ENCODE measurements at places on chromosomes 7 and 10.

DNA sequence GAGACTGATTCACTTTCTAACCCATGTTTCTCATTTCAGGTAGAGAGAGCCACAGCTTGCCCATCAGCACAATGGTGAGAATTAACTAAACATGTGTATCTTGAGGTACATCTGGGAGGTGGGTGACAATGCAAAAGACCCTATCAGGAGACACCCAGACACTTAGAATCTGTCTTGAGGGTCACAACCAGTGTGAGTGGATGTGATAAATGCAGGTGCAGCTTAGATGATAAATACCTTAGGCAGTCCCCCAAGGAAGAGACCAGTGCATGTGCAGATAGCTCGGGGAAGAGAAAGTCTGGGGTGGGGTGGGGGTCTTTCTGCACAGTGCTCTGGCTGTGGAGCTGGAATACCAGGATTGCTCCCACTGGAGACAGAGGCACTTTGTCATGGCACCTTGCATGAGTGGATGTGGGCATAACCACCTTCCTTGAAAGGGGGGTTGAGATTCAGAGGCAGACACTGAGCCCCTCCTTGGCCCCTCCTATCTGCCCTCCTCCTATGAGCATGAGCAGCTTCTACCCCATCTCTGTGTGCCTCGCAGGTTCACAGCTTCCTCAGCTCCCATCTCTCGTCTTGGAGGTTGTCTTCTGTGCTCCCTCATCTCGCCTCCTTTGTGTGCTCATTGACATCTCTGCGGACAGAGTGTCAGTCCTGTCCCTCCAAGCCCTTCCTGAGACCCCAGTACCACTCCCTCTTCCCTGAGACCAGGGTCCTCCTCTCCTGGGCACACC lies 349.8 kb downstream of the TCERG1L start:
- no peak for DNase-seq

GRCh38 chr10:22832066-22832602 lies 95.7 kb upstream of the ARMC3 start:
- no peak for DNase-seq

GRCh38 chr7:1297017-1297960 lies 64.6 kb downstream of the UNCX start:
- DNase-seq, result no peak

DNA sequence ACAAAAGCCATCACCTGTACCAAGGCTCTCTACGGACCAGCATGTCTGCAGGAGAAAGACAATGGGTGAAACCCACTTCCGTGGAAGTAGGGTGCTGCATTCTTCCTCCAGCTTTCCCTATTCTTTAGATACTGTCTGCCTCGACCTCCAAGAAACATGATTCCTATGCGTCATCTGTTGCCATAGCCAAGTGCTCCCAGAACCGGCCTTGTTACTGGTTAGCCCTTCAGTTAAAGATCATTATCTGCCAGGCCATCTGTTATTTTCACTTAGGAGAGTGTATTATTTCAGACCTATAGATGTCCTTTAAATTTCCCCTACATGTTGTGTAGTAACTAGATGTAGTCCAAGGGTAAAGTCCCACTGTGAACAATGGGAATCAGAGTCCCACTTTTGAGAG lies 89.0 kb upstream of the KIAA1217 start:
- no peak for DNase-seq

- DNase-seq, result no peak
Measured at GRCh38 chr7:140142031-140142430, 34.8 kb downstream of the KDM7A start.

- no peak for DNase-seq
Measured at GRCh38 chr10:47260505-47261111, 39.4 kb upstream of the GDF10 start.

DNA sequence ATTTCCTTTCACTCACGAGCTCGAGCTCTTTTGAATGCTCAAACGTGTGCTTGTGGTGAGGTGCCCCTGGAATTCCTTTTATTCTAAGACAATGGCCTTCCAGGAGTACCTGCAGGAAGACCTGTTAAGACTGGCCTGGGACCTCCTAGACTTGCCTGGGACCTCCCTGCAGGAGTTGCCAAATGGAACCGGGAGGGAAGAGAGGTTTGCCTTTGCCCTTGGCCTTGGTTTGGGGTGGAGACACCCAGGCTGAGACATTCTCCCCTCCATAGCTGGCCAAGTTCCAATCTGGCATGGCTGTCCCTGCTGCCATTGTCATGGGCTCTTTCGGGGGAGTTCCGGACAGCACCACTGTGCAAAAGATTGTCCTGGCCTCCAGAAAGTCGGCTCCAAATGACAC lies 39.7 kb downstream of the DNAJB12 start:
- no peak for DNase-seq

DNA sequence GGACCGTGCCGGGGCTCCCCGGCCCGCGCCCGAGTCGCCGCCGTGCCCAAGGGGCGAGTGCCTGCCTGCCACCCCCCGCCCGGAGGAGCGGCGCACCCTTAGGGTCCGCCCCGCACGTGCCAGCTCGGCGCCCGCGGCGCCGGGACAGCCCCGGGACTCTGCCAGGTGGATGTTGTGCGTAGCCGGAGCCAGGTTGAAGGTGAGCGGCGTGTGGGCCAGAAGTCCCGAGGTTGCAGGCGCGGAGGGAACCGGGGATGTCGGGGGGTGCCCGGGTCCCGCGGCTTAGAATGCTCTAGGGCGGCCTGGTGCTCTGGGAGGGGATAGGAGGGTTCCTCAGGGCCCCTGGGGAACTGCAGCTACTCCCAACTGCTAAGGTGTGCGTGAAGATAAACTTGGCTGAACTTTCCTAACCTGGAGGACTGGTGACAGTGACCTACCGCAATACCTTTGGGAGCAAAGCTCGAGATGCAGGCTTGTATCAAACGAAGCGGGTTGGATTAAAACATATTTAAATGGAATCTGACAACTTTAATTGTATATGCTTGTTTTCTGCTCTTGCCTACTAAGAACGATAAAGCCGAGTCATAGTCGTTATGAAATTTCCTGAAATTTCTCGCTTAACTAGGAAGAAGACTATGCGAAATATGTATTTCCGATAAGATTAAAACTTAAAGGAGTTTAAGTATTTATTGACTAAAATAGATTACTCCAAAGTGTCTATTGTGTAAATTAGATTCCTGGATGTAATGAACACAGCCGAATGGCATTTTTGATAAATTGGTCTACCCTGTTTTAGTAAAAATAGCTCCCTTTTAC lies at the start of gene CUX1:
Gene CUX1, plus strand, starts transcription at position 156 of the 816 bp plus-strand sequence. Its CDS starts 14 bp downstream, at position 170.
- no peak for DNase-seq

GRCh38 chr7:16034353-16034752 lies 347.9 kb upstream of the MEOX2 start:
- no peak for DNase-seq

DNA sequence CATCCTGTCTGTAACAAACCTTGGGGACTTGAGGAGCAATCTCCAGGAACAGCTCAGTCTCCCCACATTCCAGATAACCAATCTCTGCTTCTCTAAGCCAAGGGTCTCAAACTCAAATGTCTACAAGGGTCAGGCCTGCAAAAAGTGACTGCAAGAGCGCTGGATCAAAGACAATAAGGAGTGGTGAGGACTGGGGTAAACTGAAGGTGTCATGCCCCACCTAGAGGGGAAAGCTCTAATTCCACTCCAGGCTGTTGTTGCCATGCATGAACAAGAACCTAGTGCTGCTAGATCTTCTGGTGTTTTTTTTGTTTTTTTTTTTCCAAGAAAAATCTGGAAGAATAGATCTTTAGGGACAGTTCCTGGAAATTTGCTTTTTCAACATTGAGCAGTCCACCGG lies 117.9 kb upstream of the MACROH2A2 start:
- DNase-seq, result no peak

DNA sequence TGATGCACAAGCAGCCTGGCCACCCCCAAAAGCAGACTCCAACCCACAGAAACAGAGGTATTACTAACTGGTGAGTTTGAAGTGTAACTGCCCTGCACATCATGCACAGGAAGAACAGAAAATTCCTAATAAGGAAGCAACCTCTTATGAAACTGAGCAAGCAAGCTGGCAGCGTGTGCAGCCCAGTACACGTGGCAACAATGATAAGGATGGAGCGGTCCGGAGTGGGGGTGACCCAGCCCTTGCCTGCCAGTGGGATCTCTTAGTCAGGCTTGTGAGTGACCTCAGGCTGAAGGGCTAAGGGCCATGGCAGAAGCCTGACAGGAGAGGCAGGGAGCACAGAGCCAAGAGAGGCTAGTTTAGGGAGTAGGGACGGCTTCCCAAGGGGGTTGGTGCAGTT lies 22.1 kb upstream of the AOAH start:
- no peak for DNase-seq

DNA sequence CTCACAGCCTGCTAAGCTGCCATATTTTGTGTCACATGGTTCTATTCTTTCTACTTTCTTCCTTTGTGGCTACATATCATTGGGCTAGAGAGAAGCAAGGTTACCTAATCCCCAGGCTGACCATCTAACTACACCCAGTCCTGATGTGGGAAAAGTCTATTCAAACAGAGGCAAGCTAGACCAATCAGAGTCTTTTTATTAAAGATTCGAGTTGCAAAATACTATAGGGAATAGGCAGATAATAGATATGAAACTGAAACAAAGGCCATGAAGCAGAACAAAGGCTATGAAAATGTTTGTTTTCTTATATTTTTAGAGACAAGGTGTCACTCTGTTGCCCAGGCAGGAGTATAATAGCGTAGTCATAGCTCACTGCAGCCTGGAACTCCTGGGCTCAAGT lies 36.7 kb downstream of the MTERF1 start:
- no peak for DNase-seq

GRCh38 chr7:117194445-117194844 lies 128.4 kb downstream of the WNT2 start:
- no peak for DNase-seq

DNA sequence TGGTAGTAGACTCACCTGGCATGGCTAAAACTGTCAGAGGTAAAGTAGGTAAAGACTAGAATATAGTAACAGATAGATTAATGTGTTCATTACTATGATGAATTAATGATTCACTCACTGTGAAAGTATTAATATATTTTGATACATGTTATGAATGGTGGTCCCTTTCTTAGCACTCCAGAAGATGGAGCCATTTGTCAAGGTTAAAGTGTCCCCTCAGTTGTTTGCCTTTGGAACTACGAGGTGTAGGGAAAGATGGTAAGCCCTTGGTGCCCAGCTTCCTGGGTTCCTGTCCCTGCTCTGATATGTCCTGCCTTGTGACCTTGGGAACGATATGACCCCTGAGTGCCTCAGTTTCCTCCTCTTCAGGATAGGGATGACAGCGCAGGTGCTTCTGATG lies 49.4 kb downstream of the HTRA1 start:
- no peak for DNase-seq

GRCh38 chr7:100066953-100067352 lies 14.6 kb downstream of the ZNF3 start:
- no peak for DNase-seq

DNA sequence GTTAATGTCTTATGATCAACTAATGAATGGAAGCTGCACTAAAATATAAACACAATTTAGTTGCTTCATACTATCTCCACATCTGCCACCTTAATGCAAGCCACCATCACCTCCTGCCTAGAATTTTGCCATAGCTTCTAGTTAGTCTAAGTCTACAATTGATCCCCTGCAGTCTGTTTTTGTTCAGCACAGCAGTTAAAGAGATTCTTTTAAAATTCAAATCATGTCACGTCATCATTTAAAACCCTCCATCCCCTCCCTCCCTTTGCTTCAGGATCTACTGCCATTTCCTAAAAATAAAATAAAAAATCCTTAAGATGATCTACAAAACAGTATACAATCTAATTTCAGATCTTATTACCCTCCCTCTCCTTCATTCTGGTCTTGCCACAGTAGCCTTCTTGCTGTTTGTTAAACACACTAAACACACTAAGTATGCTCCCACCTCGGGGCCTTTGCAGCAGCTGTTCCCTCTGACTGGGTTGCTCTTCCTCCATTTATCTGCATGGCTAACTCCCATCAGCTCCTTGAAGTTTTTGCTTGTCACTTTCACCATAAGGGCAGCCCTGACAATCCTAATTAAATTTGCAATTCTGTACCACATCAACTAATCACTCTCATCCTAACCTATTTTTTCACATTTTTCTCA lies 97.0 kb upstream of the FOXP2 start:
- no peak for DNase-seq

DNA sequence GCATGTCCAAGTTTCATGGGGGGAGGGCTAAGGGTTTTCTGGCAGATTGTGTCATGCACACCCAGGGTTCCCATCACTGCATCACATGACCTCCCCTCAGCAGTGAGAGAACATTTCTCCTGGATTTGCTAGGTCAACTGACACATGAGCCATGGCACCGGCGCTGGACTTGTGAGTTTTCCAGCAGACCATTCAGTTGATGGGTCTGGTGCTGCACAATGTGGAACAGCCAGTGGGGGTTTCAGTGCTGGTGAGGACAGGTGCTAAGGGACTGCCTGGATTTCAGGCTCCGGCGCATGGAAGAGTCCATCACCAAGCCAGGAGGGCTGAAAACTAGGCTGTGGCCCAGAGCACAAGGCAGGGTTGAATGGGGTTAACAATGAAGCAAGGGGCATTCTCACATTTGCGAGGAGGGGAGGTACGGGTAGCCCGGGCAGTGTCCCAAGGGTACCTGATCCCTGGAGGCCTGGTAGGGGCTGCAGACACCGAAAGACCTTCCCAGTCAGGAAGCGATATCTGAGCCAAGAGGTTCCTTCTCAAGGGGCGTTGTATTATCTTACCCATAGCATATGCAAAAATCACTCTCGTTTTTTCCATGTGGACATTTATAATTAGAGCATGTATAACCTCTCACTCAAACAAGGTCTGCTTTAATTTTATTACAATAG lies 203.0 kb downstream of the TNS3 start:
- no peak for DNase-seq

DNA sequence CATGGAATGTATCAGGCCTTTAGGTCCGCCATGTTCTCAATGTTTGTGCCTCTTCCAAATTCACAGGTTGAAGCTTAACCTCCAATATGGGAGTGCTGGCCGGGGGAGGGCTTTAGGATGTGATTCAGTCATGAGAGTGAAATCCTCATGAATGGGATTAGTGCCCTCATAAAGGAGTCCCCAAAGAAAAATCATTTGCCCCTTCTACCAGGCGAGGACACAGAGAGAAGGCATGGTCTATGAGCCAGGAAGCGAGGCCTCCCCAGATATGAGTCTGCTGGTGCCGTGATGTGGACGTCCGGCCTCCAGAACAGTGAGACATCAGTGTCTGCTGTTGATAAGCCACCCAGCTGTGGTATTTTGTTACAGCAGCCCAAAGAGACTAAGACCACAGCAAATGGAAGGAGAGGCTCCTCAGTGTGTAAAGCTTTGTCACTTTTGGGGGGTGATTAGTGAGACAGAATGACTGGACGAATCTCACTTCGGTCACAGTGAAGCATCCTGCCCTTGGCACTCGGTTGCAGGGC lies 231.3 kb upstream of the KLF6 start:
- DNase-seq, result no peak

- no peak for DNase-seq
Measured at GRCh38 chr7:111147708-111148533, 57.0 kb downstream of the LRRN3 start.

- DNase-seq, result no peak
Measured at GRCh38 chr7:130927564-130927963, 193.6 kb upstream of the KLF14 start.

GRCh38 chr10:132911786-132912097 lies 30.6 kb downstream of the CFAP46 start:
- DNase-seq, result no peak

DNA sequence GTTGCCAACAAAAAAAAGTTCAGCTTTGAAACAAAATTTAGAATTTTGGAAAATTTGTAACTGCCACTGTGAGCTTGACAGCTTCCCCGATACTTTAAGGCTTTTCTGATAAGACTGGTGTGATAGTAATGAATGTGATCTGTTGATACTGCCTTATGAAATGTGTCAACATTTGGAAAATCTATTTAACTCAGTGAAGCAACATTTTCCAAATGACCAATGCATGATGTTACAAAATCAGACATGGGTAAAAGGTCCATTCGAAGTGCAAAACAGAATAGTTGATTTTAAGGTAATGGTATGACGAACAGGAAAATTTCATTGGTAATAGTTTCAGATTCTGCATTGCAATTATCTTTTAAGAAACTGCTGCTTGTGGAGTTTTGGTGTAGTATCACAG lies 175.4 kb downstream of the SEM1 start:
- no peak for DNase-seq
